DMS79 treated with DMSO at 0.1 percent for 48 hours (cell line): ENCODE measurements at places on chromosomes 6 and 20.

GRCh38 chr6:34810936-34811632 is 19.2 kb downstream of the BLTP3A start:
- DNase-seq = no peak

GRCh38 chr6:18314317-18314997 is 50.1 kb upstream of the DEK start:
- DNase-seq = no peak

- no peak for DNase-seq
These were observed 73.5 kb downstream of the BFSP1 start for GRCh38 chr20:17457588-17458190.

- peak; percentile 18 for DNase-seq
These were observed 24.0 kb downstream of the CTCFL start for GRCh38 chr20:57500962-57501361.

- DNase-seq = peak; percentile 10
These were observed 704 bp downstream of the TOP1 start for GRCh38 chr20:41029150-41029901.
